ENCODE measurements at places on chromosomes 16 and 17.

DNA sequence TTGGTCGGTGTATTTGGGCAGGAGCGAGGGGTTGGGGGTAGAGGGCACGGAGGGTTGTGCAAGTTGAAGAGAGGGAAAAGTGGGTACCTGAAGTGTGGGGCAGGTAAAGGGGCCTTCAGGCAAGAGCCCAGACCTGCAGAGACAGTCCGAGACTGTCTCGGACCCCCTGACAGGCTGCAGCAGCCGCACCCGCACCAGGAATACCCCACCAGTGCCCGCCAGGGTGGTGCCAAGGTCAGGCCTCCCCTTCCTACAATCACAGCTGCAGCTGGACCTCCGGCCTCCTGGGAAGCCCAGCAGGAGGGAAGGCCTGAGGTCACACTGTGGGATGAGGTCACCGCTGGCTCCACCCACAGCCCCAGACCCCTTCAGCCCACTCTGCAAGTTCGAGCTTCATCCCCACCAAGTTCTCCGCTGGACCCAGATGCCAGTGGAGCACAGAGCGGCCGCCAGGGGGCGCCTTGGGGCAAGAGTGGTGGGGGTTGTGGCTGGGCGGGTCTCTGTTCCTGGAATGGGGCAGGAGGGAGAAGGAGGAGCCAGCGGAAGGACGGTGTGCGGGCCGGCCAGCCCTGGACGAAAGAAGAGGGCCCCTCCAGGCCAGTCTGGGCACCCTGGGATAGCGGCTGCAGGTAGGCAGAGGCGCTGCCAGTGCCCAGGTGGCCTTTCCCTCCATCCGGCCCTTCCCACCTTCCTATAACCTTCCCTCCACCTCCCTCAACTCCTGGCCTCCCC is at the start of gene HSD3B7:
Gene HSD3B7, plus strand, starts transcription at position 539 of the 732 bp plus-strand sequence. CDS start 452 bp downstream, outside the sequence.
- DNase-seq = peak; percentile 96

GRCh38 chr17:49638818-49639217 is 39.1 kb downstream of the SPOP start:
- no peak for DNase-seq

DNA sequence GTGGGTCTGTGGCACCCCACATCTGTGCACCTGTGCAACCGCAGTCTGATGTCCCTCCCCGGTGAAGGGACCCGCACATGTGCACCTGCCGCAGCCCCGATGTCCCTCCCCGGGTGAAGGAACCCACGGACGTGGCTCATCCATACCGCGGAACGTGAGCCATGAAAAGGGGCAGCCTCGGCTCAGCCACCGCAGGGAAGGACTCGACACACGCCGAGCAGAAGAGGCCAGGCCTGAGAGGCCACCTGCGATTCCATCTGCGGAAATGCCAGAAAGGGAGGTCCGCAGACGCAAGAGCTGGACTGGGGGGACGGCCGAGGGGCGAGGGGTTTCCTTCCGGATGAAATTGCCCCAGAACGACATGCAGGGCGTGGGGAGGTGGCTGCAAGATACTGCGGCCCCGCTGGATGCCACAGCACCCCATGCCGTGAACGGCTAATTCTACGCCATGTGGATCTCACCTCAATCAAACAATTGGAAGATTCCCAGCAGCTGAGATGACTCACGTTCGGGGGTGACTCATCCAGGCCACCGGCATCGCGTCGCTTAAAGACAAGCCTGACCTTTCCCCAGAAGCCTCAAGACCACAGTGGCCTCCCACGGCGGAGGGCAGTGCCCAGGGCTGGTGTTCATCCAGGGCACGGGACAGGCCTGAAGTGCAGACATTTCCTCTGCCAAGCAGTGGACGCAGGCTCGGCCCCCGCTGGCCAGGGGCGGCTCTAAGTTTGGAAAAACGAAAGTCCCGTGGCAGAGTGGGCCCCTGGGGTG is 21.0 kb downstream of the SOX8 start:
- DNase-seq = no peak

- DNase-seq = no peak
Measured at GRCh38 chr16:47037396-47037745, 63.9 kb upstream of the DNAJA2 start.

DNA sequence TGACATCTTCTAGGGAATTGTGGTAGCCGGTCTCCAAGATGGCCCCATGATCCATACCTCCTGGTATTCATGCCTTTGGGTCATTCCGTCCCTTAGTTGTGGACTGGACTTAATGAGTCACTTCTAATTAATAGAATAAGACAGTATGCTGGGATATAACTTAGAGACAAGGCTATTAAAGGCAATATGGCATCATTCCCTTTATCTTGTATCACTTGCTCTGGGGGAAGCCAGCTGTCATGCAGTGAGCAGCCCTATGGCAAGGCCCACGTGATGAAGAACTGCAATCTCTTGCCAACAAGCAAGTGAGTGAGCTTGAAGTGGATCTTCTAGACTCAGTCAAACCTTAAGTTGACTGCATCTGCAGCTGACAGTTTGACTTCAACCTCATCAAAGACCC is 97.8 kb upstream of the MED13 start:
- DNase-seq = no peak

- no peak for DNase-seq
Measured at GRCh38 chr16:27960619-27961295, 102.8 kb downstream of the GSG1L start.

- peak; percentile 97 for DNase-seq
Measured at GRCh38 chr16:85306071-85306792, 194.0 kb upstream of the CIBAR2 start.

DNA sequence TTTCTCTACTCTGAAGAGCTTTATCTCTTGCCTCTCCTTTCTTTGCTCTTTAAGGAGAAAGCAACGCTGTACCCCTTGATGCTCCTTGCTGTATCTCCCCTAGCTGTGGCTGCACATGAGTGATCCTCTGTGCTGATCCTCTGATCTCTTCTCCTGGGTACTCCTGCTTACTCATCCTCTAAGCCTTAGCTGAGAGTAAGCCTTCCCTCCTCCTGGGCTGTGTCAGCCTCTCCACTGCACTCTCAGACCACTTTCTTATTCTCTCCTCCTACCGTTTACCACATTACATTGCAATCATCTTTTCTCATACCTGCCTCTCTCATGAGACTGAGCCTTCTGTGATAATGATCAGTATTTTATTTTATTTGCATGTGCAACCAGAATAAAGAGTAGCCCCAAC is 25.1 kb downstream of the SOX9 start:
- DNase-seq = no peak

DNA sequence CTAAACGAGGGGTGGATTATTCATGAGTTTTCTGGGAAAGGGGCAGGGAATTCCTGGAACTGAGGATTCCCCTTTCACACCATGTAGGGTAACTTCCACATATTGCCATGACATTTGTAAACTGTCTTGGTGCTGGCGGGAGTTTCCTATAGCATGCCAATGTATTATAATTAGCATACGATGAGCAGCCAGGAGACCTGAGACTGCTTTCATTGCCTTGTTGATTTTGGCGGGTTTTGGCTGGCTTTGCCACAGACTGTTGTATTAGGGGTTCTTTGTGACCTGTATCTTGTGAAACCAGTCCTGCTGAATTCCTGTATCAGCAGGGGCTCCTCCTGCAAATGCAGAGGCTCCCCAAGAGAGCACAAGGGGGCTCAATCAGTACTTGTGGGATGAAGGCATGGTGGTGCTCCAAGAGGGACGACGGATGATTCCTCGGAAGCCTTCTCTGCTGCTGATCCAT is 104.4 kb upstream of the CACNG5 start:
- DNase-seq = no peak

DNA sequence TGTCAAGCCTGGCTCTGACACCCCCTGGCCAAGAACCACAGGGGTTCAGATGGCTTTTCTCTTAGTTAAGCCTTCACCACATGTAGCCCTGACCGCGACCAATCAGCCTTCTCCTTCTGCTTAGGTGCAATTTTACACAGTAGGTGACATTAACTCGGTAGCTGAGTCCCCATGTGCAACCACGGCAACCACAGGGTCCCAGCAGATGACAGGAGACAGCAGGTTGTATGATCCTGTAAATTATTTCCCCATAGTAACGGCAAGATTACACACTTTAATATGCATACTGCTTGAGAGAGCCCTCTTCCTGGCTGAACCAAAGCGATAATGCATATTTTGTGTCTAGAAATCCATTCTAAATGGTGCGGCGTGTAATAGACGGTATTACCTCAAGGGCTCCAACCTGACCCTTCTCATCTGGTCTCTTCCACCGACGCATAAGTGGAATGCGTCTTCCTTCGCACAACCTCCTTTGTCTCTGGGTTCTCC is 458.7 kb upstream of the ZFHX3 start:
- DNase-seq = no peak

- DNase-seq = no peak
Measured at GRCh38 chr16:30780549-30780948, 6.5 kb downstream of the ZNF629 start.

- DNase-seq = peak; percentile 40
Measured at GRCh38 chr16:83843657-83844056, 35.9 kb downstream of the HSBP1 start.

DNA sequence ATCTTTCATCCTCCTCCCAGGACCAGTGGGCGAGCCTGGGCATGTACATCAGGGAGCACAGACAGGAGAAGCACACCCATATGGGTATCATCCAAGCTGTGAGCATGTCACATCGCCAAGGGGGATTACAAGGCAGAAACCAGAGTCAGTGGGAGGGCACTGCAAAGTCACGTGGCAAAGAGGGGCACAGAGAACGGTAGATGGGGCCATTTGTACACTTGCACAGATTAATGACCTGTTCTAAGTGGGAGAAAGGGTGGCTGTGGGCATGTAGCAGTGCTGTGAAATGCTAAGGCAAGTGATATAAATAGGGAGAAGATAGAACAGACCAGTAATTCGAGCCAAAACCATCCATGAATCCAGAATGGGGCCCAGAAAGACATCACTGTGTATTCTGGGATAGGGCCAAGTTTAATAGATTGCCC is 265.0 kb downstream of the CPPED1 start:
- no peak for DNase-seq

GRCh38 chr17:42536372-42537155 is 523 bp downstream of the NAGLU start:
- peak; percentile 94 for DNase-seq

DNA sequence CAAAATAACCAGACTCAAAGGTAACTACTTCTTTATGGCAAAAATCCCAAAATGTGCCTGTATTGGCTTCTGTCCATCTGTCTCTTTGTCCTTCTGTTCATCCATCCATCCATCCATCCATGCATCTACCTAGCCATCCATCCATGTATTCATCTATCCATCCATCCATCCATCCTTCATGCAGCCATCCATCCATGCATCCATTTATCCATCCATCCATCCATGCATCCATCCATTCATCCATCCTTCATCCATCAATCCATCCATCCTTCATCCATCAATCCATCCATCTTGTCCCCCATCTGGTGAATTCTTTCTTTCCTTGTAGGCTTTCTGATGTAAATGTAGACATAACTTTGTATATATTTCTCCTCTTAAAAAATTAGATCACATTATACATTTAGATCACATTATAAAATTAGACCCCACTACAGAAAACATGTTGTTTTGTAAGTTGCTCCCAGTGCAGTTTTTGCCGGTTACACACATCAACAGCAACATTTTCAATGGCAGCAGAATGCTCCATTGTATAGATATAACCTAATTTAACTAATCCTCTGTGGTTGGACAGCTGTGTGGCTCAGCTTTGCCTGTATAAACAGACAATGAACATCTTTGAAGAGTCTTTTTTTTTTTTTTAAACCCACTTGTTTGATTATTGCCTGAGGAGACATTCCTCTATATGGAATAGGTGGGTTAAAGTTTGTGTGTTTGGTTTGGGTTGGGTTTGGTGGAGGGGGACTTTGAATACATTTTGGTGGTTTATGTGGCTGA is 72.0 kb downstream of the MSI2 start:
- no peak for DNase-seq

GRCh38 chr17:28182559-28182958 is 136.4 kb upstream of the TMEM97 start:
- no peak for DNase-seq

DNA sequence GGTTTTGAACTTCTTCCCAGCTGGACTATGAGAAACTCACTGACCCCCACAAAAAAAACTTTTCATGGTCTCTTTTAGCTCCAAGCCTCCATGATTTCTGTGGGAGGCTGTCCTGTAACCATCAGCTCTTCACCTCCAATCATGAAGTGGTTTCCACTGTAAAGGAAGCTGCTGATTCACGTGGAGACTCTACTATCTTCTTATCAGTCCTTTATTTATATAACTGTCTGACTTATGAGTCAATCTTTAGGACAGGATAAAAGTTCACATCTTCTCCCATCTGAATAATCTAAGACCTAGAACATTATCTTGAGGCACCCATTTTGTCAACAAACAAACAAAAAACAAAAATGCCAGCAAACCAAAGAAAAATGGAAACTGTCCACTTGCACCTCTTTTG is 409.9 kb downstream of the SLC39A11 start:
- DNase-seq = no peak

DNA sequence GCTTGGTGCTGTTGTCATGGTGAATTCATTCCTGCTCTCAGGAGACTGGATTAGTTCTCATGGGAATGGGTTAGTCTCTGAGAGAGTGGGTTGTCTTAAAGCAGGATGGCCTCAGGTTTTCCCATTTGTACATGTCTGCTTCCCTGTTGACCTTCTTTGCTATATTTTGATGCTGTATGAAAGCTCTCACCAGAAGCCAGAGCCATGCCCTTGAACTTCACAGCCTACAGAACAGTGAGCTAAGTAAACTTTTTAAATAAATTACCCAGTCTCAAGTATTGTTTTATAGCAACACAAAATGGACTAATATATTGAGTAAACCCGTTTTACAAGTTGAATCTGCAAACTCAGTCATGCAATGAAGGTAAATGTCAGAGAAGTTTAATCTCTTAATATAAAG is 66.8 kb downstream of the CDRT15 start:
- DNase-seq = no peak

DNA sequence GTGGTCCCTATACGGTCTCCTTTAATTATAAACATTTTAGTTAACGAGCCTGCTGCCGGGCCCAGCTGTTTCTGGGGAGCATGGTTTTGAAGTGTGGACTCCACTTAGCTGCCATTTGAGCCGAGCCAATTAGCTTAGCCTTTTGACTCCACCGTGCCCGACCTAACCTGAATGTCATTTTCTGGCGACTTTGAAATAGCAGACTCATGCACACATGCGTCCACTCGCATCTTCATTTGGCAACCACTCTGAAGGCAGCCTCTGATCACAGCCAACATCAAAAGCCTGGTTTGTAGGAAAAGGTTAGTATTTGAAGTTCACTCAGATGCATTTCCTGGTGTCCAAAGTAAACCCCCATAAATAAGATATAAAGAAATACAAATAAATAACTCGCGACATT is 16.8 kb downstream of the AXIN2 start:
- no peak for DNase-seq

GRCh38 chr17:5422505-5422904 is 2.5 kb downstream of the RPAIN start:
- no peak for DNase-seq

DNA sequence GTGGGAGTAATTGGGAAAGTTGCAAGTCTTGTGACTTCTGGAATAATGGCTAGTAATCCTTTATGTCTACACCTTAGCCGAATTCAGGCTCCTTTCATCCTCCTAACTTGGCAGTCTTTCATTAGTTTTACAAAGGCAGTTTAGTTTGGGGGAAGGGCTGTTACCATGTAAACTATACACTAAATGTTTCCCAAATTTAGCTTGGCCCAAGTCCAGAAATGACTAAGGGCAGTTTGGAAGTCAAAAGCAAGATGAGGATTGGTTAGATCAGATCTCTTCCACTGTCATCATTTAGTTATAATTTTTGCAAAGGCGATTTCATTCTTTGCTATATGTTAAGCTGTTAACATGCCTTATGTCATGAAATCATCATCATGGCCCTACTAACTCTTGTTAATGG is 115.4 kb upstream of the CACNG3 start:
- DNase-seq = no peak
